ENCODE measurements at places on chromosomes 2 and 18.

- DNase-seq: peak; percentile 55
Measured at GRCh38 chr2:215269397-215270117, 42.3 kb upstream of the ATIC start.

DNA sequence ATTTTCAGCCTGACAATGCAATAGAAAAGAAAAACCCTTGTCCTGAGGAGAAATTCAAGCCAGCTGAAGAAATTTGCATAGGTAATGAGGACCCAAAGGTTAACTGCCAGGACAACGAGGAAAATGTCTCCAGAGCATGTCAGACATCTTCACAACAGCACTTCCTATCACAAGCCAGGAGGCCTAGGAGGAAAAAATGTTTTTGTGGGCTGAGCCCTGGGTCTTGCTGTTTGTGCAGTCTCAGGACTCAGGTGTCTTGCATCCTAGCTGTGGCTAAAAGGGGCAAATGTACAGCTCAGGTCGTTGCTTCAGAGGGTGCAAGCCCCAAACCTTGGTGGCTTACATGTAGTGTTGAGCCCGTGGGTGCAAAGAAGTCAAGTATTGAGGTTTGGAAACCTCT lies 905.1 kb upstream of the FSHR start:
- DNase-seq: no peak

DNA sequence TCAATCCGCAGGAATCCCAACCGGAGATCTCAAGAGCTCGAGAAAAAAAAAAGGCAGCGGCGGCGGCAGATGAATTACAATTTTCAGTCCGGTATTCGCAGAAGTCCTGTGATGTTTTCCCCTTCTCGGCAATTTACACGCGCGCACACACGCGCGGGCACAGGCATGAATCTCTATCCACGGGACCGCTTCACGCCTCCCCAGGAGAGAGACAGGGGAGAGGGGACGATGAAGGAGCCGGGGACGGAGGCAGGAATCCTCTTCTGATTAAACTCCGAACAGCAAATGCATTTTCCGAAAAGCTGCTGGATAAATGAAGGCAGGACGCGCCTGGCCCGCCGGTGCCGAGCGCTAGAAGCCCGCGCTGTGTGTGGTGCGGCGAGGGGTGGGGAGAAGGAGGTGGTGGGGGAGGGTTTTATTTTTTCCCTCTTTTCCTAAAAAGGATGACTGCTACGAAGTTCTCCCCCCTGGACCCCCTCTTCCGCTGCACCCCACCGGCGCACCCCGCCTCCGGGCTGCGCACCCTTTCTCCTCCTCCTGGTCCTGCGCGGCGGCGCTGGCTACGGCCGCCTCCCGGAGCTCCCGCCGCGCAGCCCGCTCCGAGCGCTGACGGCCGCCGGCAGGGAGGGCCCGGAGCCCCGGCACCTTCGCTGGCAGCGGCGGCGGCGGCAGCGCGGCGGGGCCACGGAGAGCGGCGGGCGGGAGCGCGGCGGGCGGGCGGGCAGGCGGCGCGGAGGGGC lies at the start of gene BCL2:
TSS of gene BCL2 (minus strand) at position 387 of the 740 bp plus-strand sequence.
- DNase-seq: peak; percentile 58

DNA sequence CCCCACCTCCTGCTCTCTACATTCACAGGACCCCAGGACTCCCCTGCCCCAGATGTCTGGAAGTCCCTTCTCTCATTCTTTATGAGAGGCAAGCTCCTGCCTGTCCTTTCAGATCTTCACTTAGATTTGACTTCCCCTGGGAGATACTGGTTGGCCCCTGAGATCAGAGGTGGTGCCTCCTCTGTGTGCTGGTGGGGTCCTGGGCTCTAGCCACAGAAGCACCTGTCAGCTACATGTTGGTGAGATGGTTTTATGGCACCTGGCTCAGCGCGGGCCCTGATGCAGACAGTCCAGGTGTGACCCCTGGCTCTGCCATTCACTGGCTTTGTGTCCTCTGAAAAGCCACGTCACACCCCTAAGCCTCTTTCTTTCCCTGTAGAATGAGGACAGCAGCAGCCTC lies 369.6 kb upstream of the ID2 start:
- DNase-seq: no peak

DNA sequence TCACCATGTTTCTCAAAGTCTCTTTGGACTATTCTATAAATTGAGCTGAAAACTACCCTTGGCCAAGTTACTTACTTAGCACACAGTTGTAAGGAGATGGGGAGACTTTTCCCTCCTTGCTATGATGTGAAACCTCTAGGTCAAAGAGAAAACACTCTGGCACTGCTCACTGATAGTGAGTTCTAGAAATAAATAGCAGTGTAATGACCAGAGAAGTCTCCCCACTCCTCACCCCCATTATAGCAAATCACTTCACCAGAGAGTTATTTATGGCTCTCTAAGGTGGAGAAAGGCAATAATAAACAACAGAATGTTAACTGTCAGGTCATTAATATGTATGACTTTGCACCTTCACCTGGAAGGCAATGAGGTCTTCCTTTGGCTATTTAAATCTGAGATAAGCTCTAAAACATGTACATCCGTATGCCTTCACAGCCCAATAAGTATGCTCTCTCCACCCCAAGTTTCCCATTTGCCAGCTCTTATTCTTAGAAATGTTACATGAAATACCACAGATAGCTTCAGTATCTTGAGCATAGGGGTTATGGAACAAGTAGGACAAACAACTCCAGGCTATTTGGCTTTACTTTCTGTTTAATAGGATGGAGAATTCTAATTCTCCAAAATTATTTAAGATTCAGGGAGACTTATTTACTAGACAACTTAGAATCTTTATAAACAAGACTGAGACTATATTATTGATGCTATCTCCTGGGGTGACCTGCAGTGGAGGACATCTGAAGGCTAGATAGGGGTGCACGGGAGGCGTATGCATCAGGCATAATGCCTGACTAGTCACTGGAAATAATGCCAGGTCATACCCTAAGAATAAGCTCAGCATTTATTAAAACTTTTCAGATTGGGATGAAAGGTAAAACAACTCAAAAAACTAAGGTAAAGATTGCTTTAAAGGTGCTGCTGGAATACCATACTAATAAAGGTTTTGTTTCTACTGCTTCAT lies 65.3 kb upstream of the DTNB start:
- DNase-seq: no peak

DNA sequence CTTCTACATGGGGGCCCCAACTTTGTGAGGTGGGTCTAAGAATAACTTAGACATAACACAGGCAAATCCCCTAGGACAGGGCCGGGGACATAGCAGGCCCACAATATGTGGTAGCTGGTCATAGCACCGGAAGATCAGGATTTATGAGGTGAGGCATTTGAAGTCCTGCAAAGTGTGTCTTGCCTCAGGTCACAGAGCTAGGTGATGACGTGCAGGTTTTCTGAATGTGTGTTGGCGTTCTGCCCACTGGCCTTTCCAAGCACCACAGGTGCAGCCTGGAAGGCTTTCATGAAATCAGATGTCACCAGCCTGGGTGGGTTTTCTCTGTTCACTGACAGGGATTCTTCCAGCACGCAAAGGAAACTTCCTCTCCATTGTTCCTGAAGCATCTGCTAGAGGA lies 119.1 kb downstream of the LRATD1 start:
- DNase-seq: no peak

DNA sequence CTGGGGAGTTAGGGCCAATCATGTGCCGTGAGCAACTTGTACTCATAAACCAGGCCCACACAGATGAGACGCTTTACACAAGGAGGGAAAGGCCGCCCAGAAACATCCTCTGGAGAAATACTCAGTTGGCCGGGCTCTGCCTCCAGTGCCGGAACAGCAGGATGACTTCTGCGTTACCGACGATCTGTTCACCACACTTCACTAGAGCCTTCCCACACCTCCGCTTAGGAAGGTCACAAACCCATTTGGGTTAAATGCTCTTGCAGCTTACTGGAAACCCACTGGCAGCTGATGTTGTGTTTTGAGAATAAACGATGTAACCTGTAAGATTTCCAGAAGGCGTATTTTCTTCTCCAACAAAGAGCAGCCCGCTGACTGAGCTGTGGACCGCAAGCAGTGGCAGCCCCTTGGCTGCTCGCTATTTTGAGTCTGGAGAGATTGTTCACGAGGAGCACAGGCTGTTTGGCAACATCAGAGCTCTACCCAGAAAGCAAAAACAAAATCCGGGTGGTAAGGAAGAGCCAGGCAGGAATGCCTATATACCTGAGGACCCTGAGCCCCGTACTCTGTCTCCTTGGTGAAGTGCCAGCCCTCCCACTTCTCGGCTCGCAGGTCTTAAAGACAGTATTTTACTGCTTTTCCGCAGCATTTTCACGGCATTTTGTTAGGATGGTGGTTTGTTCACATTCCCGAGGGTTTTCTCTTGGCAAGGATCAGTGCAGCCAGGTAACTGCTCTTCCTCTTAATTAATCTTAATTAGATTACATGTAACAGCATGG lies 44.0 kb downstream of the COLEC12 start:
- DNase-seq: no peak

DNA sequence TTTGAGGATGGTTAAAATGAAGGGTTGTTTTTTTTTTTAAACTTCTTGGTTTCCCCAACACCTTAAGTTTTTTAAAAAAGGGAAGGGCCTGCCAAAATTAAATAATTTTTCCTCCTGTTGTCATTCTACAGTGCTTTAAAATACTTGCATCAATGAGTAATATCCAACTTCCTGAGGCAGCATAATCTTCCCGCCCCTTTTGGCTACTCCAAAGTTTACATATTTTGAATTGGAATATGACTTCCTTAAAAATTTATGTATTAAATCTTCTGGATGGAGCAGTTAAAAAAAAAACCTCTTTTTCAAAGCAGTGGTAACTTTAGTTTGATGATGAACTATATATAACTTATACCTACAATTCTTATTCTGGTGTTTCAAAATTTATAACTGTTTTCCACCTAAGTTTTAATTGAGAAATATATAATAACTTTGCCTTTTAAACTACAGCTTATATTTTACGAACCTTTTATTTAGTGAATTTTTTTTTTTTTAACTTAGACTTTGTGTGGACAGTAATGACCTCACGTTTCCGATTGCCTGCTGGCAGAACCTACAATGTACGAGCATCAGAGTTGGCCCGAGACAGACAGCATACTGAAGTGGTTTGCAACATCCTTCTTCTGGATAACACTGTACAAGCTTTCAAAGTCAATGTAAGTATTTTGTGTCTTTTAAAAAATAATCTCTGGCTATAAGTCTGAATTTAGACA lies 49.8 kb downstream of the PTPN4 start:
- DNase-seq: no peak

GRCh38 chr2:73980566-73980965 lies 4.1 kb upstream of the TET3 start:
- DNase-seq: no peak

GRCh38 chr2:150101947-150102346 lies 385.5 kb downstream of the RND3 start:
- DNase-seq: no peak

GRCh38 chr2:239264838-239265651 lies 135.8 kb downstream of the HDAC4 start:
- DNase-seq: peak; percentile 47

DNA sequence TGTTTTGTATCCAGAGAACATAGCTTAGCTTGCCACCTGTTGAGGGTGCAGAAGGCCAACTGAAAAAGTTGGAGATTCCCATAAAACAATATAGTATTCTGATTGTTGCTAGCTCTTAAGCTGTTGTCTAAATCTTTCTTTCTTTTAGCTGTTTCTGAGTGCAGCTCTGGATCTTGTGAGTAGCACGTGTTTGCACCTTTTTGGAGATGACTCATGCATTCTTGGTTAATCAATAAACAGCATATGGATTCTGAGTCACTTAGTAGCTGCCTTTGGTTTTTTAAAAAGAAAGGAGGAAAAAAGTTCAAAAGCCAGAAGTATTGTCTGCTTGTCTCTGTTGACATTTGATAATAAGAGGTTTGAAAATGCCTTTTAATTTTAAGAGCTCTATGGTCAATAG lies 483.0 kb upstream of the FSIP2 start:
- DNase-seq: no peak

GRCh38 chr2:84861539-84861938 lies 19.3 kb downstream of the TRABD2A start:
- DNase-seq: no peak

DNA sequence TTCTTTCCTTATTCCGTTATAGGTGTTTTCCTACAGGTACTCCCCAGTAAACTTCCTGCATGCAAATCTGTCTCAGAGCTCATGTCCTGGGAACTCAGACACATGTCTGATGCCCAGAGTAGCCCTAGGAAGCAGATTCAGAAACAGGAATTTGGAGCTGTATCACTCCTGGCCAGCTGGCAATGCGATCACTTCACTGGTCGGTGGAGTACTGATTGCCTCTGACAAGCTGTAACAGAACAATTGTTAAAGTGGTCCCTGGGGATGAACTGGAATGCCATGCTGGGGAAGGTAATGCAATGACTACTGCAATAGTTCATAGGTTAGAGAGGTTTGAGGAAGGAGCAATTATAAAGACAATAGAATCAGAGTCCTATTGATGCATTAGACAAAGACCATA lies 131.6 kb upstream of the DOCK10 start:
- no peak for DNase-seq

DNA sequence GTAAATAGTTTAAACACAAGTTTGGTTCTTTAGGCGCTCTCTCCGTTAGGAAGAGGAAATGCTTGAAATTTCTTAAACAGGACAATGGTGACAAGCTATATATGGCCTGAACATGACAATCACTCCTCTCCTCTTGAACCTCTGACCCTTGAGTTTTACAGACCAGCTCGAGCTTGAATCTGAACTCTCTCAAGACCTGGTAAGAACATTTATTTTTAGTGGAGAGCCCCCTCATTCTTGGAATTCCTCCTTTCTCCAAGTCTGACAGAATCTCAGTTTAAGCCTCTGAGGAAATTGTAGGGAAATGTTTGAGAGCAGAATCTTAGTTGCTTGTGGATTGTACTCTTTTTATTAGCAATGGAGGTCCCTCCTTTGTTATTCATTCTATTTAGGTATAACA lies 1293.6 kb upstream of the ZEB2 start:
- no peak for DNase-seq

DNA sequence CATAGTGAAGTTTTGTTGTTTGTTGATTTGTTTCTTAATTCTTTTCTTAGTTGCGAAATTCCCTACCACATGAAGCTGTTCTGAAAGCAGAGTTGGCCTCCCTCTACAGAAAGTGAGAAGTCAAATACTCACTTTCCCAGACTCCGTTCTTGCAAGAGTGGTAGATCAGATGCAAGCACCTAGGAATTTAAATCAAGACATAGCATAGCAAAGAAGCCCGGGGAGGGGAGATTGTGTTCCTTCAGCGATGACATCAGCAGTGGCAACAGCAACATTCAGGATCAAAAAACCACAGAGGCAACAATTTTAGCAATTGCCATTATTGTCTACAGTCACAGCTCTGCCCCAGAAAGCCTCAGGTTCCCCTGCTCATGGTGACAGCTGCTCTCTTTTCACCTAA lies 580.0 kb downstream of the RNF144A start:
- DNase-seq: no peak

- DNase-seq: no peak
Measured at GRCh38 chr2:168574856-168575630, 119.0 kb downstream of the CERS6 start.

- no peak for DNase-seq
Measured at GRCh38 chr2:216292886-216293301, 79.4 kb downstream of the MARCHF4 start.

GRCh38 chr18:13381331-13381730 lies 162.8 kb downstream of the LDLRAD4 start:
- no peak for DNase-seq
